ENCODE measurements at places on chromosomes 7 and 10.

GRCh38 chr7:132750096-132750495 lies 173.8 kb upstream of the PLXNA4 start:
- no peak for DNase-seq

DNA sequence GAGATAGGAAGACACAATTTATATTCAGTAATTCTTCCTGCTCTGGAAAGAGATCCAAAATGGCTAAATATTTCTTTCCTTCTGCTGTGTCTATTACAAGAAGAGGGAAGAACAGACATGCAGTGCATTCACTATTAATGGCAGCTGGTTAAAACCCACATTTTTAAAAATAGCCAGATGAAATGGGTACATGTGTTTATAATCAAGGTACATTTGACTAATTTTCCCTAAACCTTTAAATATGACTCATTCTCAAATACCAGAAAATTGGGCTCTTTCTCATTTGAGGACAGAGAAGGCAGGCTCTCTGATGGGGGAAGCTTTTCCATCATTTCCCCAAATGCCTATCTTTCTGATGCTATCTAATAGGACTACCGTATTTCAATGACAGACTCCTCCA lies 215.7 kb upstream of the HABP2 start:
- DNase-seq, result no peak

DNA sequence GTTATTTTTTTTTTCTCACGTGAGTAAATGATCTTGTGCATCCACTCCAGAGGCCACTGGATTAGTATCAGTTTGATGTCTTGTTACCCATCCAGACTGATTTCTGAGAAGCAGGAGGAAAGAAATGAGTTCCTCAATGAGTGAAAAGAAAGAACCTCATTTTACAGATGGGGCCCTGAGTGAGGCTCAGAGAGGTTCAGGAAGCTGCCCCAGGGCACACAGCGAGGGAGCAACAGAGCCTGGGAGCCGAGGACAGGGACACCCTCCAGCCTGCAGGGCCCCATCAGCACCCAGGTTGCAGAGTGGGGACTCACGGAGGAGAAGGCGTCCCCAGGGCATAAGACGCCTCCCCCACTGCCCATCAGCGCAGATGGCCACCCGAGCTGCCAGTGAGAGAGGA lies 30.9 kb upstream of the TNRC18 start:
- DNase-seq, result no peak

DNA sequence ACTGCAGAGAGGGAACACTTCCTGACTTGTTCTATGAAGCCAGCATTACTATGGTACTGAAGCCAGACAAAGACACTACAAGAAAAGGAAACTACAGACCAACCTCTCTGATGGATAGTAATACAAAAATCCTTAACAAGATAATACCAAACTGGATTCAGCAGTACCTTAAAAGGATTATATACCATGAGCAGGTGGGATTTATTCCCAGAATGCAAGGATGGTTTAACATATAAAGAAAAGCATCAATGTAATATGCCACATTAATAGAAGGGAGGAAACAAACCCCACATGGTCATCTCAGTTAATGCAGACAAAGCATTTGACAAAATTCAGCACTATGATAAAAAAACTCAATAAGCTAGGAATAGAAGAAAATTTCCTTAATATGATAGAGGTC lies 47.2 kb downstream of the EBLN1 start:
- DNase-seq, result no peak

- DNase-seq, result peak; percentile 18
Measured at GRCh38 chr7:44604941-44605340, 1.5 kb upstream of the OGDH start.

- peak; percentile 69 for DNase-seq
Measured at GRCh38 chr10:102675666-102676533, 31.6 kb downstream of the TRIM8 start.

DNA sequence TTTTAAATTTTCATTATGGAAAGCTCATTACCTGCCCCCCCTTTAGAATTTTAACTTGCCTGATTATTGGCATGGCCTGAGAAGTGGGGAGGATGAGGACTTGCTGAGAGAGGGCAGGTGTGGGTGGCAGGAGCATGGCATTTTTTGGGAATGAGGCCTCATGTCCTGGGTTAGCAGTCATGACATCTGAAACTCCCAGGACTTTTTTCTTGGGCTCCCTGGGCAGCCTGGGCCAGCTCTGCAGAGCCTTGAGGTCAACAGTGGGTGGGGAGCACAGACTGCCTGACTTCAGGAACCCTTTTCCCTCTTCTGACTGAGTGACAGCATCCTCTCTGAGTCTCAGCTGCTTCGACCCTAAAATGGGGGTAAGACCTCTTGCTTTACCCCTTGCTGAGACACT lies 46.3 kb downstream of the EEPD1 start:
- no peak for DNase-seq

DNA sequence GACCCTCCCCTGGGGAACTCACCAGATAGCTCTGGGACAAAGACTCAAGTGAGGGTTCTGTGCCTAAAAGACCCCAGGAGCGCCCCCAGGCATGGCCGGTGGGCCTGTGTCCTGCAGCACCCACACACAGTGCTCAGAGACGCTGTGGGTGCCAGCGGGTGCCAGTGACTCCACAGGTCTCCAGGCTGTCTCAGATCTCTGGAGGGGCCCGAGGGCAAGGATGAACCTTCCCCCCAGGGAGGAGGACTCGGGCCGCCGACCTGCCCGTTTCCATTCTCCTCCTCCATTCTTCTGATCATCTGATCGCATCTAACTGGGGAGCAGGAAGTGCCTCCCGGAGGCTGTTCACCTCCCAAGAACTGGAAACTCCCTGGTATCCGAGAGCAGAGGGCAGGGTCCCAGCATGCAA lies 980 bp downstream of the ADAM8 start:
- DNase-seq, result no peak

DNA sequence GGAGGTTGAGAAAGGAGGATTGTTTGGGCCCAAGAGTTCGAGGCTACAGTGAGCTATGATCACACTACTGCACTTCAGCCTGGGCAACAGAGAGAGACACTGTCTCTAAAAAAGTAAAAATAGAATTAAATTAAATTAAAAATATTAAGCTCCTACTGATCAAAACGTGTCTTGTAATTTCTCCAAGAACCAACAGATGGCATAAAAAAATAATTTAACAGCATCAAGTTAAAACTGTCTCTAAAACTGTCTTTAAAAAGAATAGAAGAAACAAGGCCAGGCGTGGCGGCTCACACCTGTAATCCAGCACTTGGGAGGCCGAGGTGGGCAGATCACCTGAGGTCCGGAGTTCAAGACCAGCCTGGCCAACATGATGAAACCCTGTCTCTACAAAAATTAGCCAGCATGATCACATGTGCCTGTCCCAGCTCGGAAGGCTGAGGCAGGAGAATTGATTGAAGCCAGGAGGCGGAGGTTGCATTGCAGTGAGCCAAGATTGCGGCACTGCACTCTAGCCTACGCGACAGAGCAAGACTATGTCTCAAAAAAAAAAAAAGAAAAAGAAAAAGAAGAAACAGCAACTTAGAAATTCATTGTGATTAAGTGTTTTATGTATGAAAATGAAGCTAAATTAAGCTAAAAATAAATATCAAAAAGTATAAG lies 24.5 kb downstream of the MTPAP start:
- DNase-seq, result no peak

DNA sequence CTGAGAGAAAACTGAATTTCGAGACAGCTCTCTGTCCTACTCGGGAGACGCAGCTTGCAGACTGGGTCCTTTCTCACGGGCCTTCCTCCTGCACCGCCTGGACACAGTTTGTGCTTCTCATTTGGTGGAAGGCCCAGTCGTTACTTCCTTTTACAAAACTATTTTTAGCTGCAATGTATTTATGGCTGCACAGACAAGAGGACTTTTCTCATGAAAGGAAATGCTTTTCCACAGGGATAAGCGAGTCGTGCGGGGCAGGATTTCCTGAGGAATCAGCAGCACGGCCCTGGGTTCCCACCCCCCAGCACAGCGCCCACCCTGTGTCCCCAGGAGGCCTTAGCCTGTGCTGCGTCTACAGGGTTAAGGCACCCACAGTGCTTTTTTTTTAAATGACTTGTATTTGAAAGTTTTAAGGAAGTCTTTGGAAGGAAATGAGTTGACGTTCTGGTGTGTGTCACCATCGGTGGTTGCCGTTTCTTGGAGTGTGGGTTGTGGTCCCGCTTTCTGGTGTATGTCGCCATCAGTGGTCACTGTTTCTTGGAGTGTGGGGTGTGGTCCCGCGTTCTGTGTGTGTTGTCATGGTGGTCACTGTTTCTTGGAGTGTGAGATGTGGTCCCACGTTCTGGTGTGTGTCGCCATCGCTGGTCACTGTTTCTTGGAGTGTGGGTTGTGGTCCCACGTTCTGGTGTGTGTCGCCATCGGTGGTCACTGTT lies 50.9 kb downstream of the INPP5A start:
- DNase-seq, result peak; percentile 96

DNA sequence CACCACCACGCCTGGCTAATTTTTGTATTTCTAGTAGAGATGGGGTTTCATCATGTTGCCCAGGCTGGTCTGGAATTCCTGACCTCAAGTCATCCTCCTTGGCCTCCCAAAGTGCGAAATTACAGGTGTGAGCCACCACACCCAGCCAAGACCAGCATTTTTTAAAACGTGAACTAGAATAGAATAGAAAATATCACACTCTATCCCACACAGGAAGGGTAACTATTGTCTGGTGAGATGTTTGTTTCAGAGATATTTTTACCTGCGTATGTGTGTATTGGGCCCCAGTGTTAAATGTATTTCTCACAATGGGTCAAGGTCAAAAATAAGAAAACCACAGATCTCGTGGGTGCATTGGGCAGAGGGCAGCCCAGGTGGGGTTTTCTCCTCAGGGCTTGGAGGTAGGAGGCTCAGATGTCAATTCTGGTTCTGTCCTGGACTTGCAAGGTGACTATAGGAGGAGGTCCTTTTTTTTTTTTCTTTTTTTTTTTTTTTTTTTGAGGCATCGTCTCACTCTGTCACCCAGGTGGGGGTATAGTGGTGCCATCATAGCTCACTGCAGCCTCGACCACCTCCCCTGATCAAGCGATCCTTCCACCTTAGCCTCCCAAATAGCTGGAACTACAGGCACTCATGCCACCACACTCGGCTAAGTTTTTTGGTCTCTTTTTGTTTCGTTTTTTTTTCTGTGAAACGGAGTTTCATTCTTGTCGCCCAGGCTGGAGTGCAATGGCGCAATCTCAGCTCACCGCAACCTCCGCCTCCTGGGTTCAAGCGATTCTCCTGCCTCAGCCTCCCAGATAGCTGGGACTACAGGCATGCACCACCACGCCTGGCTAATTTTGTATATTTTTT lies 19.0 kb downstream of the SH2B2 start:
- no peak for DNase-seq

GRCh38 chr7:98870807-98871491 lies 1.1 kb upstream of the TMEM130 start:
- no peak for DNase-seq

DNA sequence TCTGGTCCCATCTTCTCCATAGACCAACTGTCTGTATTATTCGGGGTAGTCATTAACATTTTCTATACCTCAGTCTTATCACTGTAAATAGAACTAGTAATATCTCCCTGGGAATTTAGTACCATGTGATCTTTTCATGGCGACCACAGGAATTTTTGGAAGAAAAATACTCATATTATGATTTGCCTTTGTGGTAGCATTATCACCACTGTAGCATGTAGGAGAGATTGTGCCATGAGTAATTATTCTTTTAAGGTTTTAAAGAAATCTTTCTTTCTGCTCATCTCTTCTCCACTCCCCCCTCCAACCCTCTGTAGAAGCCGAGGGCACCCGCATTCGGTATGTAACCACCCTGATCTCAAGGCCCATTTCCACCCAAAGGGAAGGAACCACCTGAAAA lies 25.0 kb downstream of the ZNF365 start:
- DNase-seq, result no peak
